ENCODE measurements at places on chromosomes 1 and 21.

DNA sequence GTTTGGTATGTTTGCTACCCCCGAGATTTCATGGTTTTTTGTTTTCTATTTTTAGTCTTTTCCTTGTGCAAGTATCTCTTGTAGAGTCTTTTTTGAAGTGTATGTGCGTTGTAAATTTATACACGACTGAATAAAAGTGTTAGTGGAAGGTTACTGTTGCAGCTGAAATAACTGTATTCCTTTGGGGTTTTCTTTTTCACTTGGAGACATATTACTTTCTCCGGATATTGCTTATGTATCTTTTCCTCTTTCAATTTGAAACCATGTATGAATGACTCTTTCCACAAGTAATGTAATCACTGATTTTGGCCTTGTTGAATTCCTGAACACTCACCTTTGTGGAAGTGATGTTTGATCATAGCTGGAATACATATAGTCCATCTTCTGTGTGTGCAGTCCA is 956 bp downstream of the URB2 start:
- DNase-seq: no peak

DNA sequence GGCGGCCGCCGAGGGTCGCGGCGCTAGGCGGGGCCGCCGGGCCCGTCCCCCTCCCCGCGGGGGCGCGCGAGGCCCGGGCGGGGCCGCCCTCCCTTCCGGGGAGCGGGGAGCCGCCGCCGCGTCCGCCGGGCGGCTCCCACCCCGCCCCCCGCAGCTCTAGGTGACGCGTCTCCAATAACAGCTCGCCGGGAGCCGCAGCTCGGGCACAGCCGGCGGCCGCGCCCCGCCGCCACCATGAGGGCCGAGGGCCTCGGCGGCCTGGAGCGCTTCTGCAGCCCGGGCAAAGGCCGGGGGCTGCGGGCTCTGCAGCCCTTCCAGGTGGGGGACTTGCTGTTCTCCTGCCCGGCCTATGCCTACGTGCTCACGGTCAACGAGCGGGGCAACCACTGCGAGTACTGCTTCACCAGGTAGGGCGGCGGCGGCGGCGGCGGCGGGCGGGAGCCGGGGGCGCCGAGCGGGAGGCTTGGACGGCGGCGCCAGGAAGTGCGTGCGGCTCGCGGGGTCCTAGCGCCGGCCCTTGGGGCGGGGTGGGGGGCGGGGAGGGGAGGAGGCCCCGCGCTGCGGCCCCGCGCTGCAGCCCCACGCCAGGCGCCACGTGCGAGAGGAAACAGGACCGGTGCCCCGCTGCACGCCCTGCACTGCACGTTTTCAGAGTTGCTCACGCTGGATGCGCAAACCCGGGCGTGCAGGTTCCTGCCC is at the start of gene SMYD2:
Gene SMYD2 (plus strand): TSS at position 139 of the 699 bp plus-strand sequence. CDS start 96 bp downstream, at position 235.
- no peak for DNase-seq

- no peak for DNase-seq
Observed at GRCh38 chr21:18716578-18717138, 313.1 kb upstream of the TMPRSS15 start.

DNA sequence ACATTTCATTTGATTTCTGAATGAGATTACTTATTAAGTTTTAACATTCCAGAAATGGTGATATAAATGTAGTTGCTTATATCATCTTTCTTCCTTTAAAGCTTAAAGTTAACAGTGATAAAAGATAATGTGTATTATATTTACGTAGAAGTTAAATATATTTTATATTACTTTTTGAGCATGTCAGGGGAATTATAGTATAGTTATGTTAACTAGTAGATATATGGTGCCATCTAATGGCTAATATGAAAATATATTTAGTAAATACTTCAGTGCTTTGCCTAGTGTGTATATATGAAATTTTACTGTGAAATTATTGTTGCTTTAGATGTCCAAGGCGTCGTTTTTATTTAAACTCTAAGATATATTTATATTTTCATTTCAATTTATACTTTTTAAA is 51.5 kb downstream of the SYT14 start:
- no peak for DNase-seq

DNA sequence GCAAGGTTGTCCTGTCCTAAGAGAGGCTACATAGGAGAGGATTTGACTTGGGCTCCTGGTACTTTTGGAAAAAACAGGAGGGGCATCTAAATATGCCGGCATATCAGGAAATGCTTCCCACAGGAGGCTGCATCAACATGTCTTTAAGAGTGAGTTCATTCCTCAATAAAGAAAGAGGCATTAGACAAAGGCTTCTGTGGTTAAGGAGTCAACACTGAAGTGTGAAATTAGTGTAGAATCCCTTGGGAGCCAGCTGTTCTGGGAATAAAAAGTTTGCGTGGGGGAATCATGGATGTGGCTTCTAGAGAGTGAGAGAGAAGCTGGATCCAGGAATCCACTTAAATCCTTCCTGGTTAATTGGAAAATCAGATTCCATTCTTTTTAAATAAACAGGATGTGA is 69.5 kb downstream of the DNM3 start:
- DNase-seq: no peak

- no peak for DNase-seq
Observed at GRCh38 chr1:25061261-25061995, 131.4 kb upstream of the RUNX3 start.

DNA sequence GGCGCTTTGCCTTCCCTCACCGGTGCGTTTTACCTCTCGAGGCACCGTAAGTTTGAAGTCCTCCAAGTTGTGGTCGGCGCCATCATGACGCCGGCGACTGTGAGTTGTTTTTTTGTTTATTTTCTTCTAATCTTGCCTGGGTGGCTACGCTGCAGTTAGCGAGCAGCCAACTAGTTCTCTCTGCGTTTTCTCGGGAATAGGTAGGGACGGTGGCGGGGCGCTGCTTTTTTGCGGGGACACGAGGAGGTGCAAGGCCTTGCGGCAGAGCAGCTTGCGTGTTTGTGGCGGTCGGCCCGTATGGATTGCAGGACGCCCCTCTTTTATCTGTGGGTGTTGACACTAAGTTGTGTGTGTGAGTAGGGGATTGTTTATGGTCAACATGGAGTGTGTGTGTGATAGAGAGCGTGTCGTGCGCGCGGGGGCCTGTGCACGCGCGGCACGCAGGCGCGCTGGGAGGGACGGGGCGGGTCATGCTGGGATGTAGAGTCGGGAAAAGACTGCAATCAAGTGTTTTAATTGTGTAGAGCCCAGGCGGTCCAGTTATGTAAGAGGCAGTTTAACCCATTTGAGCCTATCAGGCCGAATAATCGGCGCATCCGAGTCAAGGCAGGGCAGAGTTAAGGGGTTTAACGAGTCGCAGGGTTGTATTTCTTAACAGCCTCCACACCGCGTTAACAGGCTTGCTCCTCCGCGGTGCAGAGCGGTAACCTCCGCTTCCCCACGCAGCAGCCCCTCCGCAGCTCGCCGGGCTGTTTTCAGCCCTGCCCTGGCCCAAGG is 1.2 kb upstream of the NEGR1 start:
- no peak for DNase-seq

- DNase-seq: no peak
Observed at GRCh38 chr1:15146971-15147376, 6.6 kb upstream of the TMEM51 start.

- DNase-seq: no peak
Observed at GRCh38 chr1:43962324-43962723, 7.5 kb upstream of the DPH2 start.

DNA sequence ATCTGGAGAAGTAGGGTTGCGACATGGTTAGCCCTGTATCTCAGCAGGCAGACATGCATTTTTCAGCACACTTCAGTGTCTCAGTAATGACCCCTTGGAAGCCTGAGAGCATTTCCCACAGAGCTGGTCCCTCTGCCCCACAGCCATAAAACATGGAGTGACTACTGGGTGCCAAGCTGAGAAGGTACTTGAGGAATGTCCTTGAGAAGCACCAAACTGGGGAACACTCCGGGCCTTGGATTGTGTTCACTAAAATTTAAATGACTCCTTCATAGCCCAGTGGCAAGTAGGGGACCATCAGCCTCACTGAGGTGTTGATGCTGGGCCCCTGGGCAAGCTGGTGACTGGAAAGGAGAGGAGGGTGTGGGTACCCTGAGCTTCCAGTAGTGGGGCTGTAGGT is 54.7 kb downstream of the KCNJ6 start:
- no peak for DNase-seq

DNA sequence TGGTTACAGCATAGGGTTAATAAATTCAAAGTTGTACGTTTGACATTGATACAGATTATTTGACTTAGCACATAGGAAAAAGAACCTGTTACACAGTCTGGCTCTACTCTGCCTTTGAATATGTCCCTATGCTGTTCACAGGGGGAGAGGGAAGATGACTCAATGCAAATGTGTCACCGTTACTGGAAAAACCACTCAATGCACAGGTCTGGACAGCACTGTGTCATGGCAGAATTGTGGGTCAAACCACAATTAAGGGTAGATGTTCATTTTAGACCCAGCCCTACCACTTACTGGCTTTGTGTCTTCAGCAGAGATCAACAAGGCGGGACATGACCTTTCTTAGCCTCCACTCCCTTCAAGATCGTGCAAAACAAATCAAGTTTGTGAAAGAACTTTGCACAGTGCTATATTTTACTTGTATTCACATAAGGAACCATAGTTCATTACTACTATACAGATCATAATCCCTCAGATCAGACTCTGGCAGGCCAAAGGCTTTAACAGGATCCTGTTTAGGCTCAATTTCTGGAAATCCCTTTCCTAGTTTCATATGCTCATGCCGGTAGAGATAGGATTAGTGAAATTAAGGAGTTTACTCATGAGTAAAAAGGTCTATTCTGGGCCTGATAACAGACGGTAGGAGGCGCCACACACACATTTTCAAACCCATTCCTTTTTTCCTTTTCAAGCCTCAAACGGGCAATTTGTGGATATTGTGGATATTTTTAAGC is 22.1 kb downstream of the EIF2D start:
- no peak for DNase-seq

DNA sequence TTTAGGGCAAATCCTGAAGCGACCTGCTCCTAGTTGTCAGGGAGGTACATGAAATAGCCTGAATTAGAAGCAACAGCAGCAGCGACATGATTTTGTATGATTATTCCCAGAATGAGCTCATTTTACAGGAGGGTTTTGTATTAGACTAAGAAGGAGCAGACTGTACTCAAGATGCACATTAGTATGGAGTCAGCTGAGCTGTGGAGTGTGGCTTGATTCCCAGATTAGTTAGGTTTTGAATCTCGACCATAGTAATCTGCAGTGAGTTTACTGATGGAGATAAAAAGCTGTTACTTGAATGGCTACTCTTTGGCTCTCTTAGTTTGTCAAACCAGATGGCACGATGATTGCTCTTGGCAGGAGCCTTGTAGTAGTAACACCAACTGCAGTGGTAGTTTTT is 143.1 kb downstream of the PHTF1 start:
- DNase-seq: no peak

- no peak for DNase-seq
Observed at GRCh38 chr1:110006516-110006915, 22.0 kb downstream of the AHCYL1 start.

GRCh38 chr1:81867235-81867634 is 66.5 kb downstream of the ADGRL2 start:
- DNase-seq: no peak

DNA sequence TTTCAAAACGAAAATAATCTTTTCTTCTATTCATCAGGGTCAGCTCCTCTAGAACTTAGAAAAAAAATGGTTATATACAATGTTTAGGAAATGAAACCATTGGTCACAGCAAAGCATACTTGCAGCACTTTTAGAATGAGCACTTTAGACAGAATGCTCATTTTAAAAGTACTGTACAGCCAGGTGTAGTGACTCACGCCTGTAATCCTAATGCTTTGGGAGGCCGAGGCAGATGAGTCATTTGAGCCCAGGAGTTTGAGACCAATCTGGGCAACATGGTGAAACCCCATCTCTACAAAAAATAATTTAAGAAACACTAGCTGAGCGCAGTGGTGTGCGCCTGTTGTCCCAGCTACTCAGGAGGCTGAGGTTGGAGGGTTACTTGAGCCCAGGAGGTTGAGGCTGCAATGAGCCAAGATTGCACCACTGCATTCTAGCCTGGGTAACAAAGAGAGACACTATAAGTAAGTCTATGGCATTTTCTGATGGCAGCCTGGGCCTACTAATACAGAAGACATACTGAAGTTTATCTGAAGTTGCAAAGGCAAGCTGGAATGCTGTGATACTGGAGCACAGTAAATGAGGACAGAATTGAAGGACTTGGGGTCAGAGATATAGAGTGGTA is 48.9 kb upstream of the ZNF326 start:
- DNase-seq: peak; percentile 74

DNA sequence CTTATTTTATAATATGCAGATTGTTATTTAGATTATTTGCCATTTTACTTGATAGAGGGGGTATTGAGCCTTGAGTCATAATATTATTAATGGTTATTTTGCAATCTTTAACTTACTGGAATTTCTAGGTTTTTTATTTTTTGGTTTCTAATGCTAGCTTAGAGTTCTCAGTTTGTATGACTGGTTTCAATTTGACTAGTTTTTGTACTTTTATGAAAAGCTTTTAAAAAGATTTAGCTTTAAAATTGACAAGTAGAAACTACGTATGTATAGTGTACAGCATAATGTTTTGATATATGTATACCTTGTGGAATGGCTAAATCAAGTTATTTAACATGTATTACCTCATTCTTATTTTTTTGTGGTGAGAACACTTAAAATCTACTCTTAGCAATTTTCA is 41.5 kb downstream of the CEP350 start:
- DNase-seq: no peak

DNA sequence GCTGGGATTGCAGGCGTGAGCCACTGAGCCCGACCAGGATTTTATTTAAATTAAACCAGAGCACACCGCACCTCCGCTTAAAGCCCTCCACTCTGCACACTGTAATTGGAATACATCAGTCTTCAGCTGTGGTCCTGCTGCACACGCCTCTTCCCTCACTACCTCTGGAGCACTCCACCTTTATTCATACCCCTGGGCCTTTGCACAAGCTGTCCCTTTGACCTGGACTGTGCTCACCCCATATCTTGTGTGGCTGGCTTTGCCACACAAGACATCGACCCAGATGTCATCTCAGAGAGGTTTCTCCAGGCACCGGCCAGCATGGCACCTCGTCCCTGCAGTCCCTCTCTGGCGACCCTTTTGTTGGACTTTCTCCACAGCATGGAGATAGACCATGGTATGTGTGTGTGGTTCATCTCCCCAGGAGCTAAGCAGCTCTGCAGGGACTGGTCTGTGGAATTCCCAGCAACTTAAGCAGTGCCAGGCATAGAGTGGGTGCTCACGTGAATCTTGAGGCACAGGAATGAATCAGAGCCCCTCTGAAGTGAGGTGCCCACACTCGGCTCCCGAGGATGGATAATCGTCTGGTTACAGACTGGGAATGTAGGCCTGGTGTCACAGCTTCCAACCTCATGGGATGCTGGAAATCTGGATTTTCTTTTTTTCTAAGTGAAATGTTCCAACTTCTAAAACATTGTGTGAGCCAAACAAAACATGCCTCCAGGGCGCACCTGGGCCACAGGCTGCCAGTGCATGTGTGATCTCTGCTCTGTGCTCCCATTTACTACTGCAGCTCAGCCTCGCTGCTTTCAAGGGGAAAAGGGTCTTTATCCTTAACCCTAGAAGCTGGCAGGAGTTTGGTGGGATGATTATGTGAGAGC is 61.9 kb downstream of the EVA1C start:
- DNase-seq: no peak

GRCh38 chr21:44420416-44421205 is 34.7 kb upstream of the LRRC3 start:
- DNase-seq: no peak
